ENCODE measurements at places on chromosomes 5 and 9. TPM values are rescaled to one million over a fixed set of nuclear protein-coding genes. Genes with fewer than 3 reads are reported as not detected.

The LHX3 gene
- total RNA-seq, result not detected

- H3K4me3 ChIP-seq, result no peak overlapping the region
- H3K27me3 ChIP-seq, result no peaks in the 10 kb centered on the region
- peaks cover 7% of the 10 kb centered on the region for H3K4me1 ChIP-seq
- no peak overlapping the region for H3K27ac ChIP-seq
- no peak for DNase-seq
These were observed 33.7 kb downstream of the ADAMTS2 start for GRCh38 chr5:179311581-179311980.

DNA sequence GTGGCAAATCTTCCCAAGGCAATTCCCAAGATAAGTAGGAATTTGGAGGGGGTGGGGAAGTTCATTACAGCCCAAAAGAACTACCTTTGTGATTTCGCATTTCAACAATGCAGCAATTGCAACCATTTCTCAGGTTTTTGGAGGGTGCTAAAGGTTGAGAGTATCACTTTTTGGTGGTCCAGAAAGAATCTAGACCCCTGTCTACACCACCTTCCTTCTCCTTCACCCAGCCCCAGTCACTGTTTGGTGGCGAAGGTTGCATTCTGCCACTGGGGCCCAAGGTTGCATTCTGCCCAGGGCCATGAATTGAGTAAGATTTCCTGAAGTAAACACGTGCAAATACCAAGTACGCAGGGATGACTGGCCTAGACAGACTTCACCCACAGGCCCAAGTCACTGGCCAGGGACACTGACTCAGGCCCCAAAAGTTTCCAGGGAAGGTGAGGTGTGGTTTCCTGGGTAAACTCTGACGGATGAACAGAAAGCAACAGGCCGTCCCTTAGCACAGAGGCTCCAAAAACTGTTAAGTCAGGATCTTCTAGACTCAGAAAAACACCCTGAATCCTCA is 5.7 kb downstream of the PDE6A start:
- no peak overlapping the region for H3K4me3 ChIP-seq
- DNase-seq, result no peak
- H3K36me3 ChIP-seq, result no peaks in the 10 kb centered on the region

DNA sequence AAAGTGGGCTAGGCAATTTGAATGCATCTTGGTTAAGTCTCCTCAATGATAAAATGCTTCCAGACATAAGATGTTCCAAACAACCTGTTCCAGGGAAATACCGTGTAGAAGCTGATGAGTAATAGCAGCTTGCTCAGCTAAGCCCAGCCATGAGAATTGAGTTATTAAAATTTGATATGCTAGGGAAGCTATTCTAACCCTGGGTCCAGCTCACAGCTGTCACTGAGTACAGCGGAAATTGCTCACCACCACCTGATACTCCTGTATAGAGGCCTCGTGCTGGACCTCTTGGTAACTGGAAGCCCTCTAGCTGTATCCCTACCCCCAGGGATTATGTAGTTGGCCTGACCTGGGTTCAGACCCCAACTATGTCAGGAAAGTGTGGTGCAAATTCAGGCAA is 521.3 kb upstream of the TRPC7 start:
- no peak for DNase-seq
- peaks cover 10% of the 10 kb centered on the region for H3K4me1 ChIP-seq
- H3K27me3 ChIP-seq, result peaks cover 56% of the 10 kb centered on the region
- H3K27ac ChIP-seq, result no peak overlapping the region
- H3K36me3 ChIP-seq, result no peaks in the 10 kb centered on the region
- no peak overlapping the region for H3K4me3 ChIP-seq

GRCh38 chr5:136086783-136087566 is 45.7 kb upstream of the SMAD5 start:
- H3K4me1 ChIP-seq, result no peaks in the 10 kb centered on the region
- DNase-seq, result no peak
- H3K27me3 ChIP-seq, result no peaks in the 10 kb centered on the region
- H3K36me3 ChIP-seq, result no peaks in the 10 kb centered on the region
- no peak overlapping the region for H3K27ac ChIP-seq

- H3K27me3 ChIP-seq, result no peaks in the 10 kb centered on the region
- peaks cover 5% of the 10 kb centered on the region for H3K4me1 ChIP-seq
- H3K27ac ChIP-seq, result no peak overlapping the region
- no peak overlapping the region for H3K4me3 ChIP-seq
- DNase-seq, result no peak
These were observed 144.4 kb downstream of the ARHGEF28 start for GRCh38 chr5:73770172-73771025.

DNA sequence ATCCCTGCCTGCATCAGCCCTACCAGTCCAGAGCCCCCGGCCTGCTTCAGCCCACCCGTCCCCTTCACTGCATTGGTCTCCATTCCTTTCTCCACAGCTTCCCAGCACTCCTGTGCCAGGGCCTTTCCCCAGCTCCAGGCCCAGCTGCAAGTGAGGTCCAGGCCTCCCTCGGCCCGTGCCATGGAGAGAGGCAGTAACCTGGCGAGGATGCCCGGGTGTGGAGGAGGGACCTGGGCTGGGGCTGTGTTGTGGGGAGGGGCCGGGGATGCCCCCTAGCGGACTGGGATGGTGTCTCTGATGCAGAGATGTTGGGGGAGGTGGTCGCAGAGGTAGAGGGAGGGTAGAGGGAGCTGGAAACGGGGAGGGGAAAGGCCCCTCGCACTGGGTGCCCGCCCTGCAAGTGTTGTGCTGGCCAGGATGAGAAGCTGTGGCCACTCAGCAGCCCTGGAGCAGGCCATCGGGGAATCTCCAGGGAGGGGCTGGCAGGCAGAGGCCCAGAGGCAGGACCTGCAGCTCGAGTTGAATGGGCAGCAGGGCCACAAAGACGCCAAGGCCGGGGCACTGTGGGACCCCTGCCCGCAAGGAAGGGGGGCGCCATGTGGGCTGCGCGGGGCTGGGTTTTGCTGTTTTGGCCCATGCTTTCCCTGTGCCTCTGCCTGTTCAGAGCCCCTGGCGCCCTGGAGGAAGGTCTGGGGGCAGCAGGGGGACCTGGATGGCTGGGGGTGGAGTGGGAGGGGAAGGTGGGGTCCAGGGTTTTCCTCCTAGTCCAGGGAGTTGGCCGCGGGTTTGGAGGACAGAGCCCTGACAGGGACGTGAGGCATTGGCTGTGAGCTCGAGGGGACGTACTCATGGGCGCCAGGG is 26.0 kb upstream of the NKD2 start:
- no peak overlapping the region for H3K4me3 ChIP-seq
- H3K36me3 ChIP-seq, result peaks cover 10% of the 10 kb centered on the region
- H3K27ac ChIP-seq, result no peak overlapping the region
- H3K4me1 ChIP-seq, result peaks cover 35% of the 10 kb centered on the region
- no peaks in the 10 kb centered on the region for H3K27me3 ChIP-seq
- peak; percentile 38 for DNase-seq
